ENCODE measurements at places on chromosomes 2 and 18.

GRCh38 chr18:65761636-65762295, 11.0 kb downstream of the CDH7 start:
- DNase-seq = no peak

GRCh38 chr2:201980389-201980821, 53.2 kb upstream of the FZD7 start:
- DNase-seq = no peak

GRCh38 chr2:190682168-190682567, 33.3 kb downstream of the NAB1 start:
- no peak for DNase-seq

- DNase-seq = no peak
Observed at GRCh38 chr2:80102026-80102425, 202.5 kb downstream of the LRRTM1 start.

GRCh38 chr2:52904355-52904891, 863.2 kb upstream of the CHAC2 start:
- DNase-seq = no peak

- no peak for DNase-seq
Observed at GRCh38 chr2:119112230-119112629, 46.3 kb downstream of the C1QL2 start.

GRCh38 chr2:96131813-96132745, 6.2 kb downstream of the ASTL start:
- no peak for DNase-seq

- no peak for DNase-seq
Observed at GRCh38 chr2:11344956-11345677, 681 bp upstream of the ROCK2 start.

GRCh38 chr2:69581774-69582581, 61.6 kb downstream of the AAK1 start:
- DNase-seq = no peak

GRCh38 chr2:43541165-43541564, 54.7 kb downstream of the THADA start:
- no peak for DNase-seq

GRCh38 chr2:178756843-178757242, 50.4 kb downstream of the TTN start:
- no peak for DNase-seq

GRCh38 chr2:150247481-150247880, 240.0 kb downstream of the RND3 start:
- no peak for DNase-seq

DNA sequence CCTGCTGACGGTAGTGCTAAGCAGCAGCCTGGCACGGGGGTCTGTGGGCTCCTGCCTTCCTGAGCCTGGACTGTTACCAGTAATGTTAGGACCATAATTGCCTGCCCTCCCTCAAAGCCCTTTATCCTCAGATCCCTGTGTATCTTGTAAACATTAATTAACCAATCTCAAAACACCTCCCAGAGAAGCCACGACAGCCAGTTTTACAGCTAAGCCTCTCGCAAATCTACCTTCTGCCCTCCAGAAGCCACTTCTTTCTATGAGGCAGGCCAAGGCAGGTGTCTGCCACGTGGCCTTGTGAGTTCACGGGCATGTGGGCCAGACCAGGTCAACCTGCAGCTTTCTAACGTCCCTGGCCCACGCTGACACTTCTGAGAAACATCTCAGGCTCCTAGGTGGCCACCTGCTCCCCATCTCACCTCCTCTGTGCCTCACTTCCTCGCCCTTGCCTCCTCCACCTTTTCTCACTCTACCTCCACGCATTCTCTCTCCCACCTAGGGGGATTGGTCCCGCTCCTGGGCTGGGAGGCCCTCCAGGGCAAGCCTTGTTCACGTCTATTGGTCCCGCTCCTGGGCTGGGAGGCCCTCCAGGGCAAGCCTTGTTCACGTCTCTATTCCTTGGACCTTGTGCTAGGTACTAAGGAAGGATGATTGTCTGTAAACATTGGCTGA, 64.3 kb downstream of the EDAR start:
- no peak for DNase-seq

DNA sequence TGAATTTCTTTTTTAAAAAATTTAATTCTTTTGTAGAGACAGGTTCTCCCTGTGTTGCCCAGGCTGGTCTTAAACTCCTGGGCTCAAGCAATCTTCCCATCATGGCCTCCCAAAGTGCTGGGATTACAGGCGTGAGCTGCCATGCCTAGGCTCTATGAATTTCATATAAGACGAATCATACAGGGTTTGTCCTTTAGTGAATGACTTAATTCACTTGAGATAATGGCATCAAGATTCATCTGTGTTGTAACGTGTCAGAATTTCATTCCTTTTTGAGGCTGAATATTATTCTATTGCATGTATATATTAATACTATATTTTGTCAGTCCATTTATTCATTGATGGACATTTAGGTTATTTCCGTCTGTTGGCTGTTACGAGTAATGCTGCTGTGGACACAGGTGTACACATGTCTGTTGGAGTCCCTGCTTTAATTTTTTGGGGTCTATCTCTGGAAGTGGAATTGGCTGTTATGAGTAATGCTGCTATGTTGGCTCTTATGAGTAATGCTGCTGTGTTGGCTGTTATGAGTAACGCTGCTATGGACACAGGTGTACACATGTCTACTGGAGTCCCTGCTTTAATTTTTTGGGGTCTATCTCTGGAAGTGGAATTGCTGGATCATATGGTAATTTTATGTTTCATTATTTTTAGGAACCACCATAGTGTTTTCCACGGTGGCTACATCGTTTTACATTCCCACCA, 210.6 kb downstream of the CAMKMT start:
- DNase-seq = no peak

- no peak for DNase-seq
Observed at GRCh38 chr2:215726070-215726469, 287.3 kb downstream of the MREG start.

GRCh38 chr2:237922641-237923361, 44.0 kb upstream of the UBE2F start:
- peak; percentile 13 for DNase-seq

DNA sequence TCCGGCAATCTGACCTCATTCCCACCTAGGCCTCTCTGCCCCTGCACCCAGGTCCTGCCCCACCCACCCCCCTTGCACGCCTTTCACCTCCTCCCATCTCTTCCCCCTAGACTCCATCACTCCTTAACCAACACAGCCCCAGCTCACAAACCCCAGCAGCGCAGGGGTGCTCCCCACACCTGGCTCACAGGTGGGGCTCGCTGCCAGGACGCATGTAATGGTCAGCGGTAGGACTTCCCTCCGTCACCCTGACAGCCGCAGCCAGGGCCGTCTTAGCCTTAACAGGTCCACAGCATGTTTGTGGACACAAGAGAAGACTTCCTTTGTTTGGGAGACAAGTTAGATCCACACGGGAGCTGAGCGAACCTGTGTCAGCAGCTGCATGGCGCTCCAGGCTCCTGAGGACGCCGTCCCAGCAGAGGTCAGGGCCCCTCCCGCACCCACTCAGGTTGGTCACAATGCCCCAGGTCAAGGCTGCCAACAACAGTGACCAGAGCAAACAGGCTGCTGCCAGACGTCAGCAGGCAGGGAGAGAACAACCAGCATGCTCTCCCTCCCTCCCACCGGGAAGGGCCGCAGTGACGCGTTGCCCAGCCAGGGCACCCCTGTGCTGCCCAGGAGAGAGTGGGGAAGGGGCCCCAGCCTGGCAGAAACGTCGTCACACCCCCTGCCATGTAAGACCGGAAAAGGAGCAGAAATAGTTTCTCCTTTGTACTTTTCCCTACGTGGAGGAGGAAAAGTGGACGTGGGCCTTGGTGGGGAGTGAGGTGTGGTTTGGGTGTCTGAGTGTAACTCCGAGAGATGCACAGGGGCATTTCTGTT, 68.0 kb downstream of the PXDN start:
- DNase-seq = no peak

GRCh38 chr2:80058562-80058961, 246.0 kb downstream of the LRRTM1 start:
- no peak for DNase-seq
